ENCODE measurements at places on chromosomes 2 and 18. TPM values are rescaled to one million over a fixed set of nuclear protein-coding genes. Genes with fewer than 3 reads are reported as not detected.

The MOCOS gene
- 2.9 TPM for total RNA-seq

The ANKRD62 gene
- total RNA-seq: not detected

The CEP68 gene
- 12.2 TPM for total RNA-seq

The CHRND gene
- not detected for total RNA-seq

The EGR4 gene
- 0.19 TPM for total RNA-seq

All from A549 treated with AZD2906 at 1 μM for 4 hours (cell line).